ENCODE measurements at places on chromosomes 2 and 18.

DNA sequence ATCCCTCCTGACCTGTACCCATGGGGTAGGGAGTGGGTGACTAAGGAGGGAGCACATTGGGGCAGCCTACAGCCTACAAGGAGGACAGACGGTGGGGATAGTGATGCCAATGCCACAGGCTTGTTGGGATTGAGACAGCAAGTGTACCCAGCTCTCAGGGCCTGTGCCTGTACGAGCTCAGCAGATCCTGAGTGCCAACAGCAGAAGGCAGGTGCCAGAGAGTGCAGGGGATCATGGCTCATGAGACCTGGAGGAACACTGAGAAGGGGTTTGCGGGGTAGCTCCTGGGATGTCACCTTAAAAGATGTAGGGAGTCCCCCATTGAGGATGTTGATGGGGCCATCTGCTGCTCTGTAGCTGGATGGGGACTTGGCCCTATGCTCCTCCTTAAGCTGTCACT lies 10.3 kb upstream of the SNED1 start:
- no peak for ATAC-seq

DNA sequence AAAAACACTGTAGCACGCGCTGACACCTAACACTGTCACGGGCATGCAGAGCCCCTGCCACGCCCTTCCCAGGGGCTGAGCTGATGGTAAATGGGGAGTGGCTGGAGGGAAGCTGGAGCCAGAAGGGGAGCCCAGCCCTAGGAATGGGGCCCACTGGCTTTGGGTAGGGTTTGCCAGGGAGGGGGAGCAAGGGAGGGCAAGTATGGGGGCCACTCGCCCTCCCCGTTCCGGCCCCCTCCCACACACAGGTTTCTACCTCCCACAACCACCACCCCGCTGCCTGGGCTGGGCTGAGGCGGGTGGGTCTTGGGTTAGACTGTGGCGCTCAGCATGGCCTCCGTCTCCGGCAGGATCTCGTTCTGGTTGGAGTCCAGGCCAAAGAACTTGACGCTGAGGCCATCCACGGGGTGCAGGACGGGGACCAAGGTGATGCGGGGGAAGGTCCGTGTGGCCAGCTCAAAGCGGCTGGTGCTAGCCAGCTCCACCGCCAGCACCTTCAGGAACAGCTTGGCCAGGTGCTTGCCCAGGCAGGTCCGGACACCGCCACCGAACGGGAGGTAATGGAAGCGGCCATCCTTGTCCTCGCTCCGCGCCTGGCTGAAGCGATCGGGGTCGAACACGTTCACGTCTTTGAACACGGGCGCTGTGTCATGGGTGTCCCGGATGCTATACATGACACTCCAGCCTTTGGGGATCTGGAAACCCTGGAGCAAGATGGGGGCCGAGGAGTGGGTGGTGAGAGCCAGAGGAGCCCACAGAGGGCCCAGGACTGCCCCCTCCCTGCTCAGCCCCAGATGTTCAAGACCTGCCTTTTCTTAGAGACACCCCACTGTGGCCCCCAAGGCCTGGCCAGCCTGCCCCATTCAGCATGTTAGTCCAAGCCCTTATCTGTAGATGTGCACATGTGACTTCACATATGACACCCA lies 15.5 kb downstream of the CYP26B1 start:
- ATAC-seq, result no peak

- ATAC-seq, result no peak
These were observed 1094.7 kb upstream of the GYPC start for GRCh38 chr2:125561302-125561701.

DNA sequence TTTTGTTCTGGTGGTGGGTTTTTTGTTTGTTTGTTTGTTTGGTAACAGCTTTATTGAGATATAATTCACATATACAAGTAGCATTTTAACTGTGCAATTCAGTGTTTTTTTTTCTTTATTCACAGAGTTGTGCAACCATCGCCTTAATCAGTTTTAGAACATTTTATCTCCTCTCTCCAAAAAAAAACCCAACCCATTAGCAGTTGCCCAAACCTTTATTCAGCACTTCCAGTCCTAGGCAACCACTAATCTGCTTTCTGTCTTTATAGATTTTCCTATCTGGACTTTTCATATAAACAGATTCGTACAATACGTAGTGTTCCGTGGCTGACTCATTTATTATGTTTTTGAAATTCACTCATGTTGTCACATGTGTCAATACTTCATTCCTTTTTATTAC lies 38.7 kb downstream of the CCDC138 start:
- no peak for ATAC-seq

DNA sequence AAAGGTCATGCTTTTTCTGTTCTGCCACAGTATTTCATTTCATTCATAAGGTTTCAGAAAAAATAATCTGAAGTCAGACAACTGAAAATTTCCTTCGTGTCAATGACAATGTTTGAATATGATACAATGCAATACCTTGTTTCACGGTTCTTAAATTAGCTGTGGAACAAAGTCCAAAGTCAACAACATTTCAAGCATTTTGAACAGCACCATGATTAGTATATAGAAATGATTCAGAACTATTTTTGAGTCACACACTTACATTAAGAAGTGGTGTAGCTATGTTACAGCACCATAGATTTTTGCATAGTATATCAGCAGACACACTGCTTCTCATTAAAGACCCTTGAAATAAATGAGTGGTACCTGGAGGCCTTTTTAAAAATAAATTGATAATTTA lies 178.3 kb upstream of the DSEL start:
- ATAC-seq, result no peak

GRCh38 chr18:47929681-47930198 lies 719 bp downstream of the SMAD2 start:
- ATAC-seq, result no peak

DNA sequence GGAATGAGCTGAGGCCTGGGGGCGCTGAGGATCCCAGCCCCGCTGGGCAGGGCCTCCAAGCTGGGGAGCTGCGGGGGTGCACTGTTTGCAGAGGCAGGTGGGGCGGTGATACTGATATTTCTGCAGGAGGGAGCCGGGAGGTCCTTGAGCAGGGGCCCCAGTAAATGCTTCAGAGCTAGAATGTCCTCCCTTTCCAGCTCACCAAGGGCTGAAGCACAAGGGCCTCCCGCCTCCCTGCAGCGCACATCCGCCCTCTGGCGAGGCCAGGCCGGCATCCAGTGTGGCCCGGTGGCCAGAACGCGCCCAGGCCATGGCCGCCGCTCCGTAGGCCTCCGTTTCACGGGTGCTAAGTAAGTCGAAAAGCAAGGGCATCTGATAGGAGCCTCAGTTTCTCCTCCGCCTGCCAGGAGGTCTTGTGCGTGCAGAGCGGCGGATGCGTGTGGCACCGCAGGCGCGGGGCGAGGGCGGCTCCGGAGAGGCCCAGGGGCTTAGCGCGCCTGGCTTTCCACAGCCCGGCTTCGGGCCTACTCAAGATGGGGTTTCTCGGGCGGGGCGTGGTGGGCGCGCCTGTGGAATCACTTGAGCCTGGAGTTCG lies 29.5 kb upstream of the CHMP1B start:
- ATAC-seq, result peak; percentile 39

- ATAC-seq, result no peak
These were observed 120.3 kb upstream of the CAPN13 start for GRCh38 chr2:30927465-30928075.

GRCh38 chr2:112003576-112004252 lies 51.4 kb upstream of the TMEM87B start:
- peak; percentile 9 for ATAC-seq

- no peak for ATAC-seq
These were observed 147.6 kb downstream of the THADA start for GRCh38 chr2:43448011-43448821.

Measured in stimulated activated memory B cell treated with anti-CD40 and anti-IgM and Interleukin-4, amounts not matched to agents 10 μg/mL and 1 μg/mL and 100 μg/mL, for 72 hours (primary cell).